ENCODE measurements at places on chromosomes 4 and X.

DNA sequence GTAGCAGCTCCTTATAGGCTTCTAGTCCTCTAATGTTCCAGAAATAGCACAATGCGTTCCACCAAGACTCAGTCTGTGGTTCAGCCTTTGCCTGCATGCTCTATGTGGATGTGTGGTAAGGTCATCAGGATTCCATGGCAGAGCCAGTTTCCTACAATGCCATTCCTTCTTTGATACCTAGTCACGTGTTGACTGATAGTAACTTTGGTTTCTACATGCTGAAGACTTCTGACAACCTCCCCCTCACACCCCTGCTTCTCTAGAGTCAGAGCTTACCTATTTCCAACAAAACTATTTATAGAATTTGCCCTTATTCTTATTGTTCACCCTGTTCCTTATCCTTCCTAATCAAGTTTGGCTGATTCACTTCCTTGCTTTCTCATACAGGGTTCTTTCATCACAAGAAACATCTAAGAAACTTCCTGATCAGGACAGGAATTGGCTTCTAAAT lies 81.1 kb downstream of the CT47B1 start:
- DNase-seq: no peak

DNA sequence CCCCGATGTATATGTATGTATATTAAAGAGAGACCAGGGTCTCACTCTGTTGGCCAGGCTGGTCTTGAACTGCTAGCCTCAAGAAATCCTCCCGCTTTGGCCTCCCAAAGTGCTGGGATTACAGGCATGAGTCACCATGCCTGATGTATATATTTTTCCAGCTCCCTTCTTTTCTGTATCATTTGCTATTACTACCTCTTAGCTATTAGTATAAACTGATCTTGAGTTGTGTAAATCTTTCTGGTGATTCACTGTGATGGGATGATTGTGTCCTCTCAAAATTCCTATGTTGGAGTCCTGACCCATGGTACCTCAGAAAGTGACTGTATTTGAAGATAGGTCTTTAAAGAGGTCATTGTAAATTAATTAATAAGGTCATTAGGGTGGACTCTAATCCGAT lies 53.1 kb downstream of the HPRT1 start:
- DNase-seq: no peak

DNA sequence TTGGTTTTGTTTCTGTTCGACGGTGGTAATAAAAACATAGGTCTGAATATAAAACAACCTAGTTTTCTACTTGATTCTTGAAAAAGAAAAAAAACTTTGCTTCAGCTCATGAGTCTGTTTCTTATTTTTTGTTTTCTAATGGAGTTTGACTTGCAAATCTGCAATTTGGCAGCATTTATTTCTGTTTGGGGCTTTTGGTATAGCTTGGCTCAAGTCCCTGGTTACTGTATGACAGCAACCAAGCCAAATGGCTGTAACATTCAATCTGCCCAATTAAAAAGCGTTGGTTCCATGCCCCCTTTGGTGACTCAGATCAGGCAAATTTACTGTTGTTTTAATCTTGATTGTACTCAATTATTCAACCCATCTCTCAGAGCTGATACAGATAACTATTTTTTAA lies 263.4 kb downstream of the GRIA3 start:
- no peak for DNase-seq

GRCh38 chrX:9515973-9516538 lies 51.2 kb downstream of the TBL1X start:
- no peak for DNase-seq

DNA sequence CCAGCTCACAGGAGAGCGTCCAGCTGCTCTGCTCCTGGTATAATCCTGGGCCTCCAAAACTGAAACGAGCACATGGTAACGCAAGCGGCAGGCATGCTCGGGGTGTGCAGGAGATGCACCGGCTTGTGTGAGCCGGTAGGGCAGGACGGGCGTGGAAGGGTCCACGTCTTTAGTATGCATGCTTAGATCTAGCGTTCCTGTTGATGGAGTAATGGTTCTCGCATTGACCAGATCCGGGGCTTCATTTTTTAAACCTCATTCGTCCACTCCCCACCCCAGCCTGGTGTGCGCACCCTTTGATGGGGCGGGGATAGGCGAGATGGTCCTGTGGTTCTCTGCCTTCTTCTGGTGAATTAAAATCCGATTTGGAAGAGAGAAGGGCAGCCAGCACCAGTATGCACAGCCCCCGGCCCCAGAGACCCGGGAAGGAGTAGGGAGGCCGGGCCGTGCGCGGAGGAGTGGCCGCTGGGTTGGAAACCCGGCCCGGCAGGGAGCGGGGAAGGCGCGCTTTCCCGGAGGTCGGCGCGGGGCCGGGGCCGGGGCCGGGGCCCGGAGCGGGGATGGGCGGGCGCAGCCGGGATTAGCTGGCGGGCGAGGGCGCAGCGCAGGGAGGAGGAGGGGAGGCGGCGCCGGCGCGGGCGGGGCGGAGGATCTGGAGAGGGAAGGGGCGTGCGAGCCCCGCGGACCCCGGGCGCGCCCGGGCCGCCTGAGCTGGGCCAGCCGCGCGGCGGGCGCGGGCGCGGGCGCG lies 39.9 kb downstream of the FAM149A start:
- DNase-seq: no peak

DNA sequence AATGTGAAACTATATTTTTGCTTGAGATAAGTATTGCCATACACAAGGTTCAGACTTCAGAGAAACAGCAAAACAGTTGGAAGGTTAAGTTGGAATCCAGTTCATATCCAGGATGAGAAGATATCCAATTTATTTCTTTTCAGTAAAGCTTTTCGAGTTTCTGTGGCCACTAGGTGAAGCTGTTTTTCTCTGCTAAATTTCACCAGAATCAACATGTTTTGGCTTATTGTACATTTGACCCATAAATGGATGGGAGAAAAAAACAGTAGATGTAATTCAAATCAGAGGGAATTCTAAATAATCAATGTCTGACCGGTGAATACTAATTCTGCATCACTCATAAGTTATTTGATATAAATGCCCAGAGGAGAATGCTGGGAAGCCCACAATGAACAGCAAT lies 9.1 kb upstream of the METTL14 start:
- DNase-seq: no peak

DNA sequence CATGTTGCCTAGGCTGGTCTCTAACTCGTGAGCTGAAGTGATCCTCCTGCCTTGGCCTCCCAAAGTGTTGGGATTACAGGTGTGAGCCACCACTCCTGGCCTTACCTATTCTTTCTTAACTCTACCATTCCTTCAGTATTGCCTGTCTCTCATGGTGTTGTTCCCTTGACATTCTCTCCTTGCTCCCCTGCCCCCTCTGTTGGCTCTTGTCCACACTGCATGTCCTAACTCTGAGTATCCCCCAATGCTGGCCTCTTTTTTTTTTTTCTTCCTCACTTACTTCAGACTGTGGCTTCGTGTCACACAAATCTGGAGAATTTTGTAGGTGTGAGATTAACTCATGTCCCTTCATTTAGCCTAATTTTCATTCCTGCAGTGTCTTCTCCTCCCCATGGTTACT lies 22.9 kb upstream of the FRMPD4 start:
- DNase-seq: no peak

DNA sequence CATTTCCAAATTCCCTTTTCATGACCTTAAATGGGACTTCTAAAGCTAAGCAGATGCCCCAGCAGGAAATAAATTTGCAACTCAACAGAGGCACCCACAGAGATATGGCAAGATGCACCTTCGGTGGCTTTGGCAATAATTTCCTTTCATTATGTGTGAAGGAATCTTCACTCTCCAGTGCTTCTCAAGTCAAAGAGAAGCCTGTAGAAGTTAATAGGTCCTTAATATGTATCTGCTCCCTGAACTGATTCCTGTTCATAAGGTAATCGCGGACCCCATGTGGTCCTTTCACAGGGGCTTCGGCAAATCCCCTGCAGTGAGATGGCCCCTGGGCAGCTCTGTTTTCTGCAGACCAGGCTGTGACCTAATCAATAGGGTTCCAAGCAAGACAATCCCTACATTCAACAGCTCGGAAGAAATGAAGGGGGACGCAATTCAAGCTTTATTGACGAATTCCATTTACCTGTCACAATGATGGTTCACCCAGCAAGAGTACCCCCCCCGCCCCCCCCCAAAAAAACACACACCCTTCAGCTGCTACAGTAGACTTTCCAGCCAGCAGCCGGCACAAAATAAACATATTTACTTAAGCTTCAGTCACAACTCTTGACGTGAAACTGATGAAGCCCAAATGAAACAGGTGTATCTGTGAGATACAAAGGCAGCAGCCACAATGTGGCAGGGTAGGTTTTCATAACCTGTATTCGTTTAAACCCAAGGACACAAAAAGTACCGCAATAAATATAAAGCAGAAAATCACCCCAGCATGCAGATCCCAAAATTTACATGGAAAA lies 35.3 kb downstream of the FAT1 start:
- DNase-seq: no peak

GRCh38 chr4:117773064-117773936 lies 261.0 kb upstream of the NDST3 start:
- no peak for DNase-seq

GRCh38 chr4:5964030-5964429 lies 54.2 kb downstream of the C4orf50 start:
- DNase-seq: no peak

DNA sequence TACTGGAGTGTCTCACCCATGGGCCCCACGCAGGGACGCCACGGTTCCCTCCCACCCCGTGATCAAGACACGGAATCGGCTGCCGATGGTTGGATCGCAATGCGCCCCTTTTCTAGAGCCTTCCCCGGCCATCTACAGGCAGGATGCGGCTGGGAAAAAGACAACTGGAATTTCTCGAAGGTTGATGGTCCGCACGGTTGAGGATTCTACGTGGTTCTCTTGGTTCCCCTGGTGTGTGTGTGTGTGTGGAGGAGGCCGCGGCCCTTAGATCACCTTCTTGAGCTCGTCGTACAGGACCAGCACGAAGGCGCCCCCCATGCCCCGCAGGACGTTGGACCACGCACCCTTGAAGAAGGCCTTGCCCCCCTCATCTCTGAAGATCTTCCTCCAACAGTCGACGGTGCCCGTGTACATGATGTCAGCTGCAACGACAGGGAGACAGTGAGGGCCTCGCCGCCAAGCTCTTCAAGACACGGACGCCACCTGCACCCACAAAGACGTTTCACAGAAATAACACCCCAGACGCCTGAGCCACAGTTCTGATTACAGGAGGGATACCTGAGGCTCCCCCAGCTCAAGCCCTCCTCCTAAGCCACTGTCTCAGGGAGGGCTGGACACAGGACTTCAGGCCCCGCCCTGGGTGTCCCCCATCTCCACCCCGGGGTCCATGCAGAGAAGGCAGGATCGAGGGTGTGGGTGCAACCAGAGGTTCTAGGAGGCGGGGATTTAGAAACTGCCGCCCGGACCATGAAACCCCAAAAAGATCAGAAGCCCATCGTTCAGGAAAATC lies 5.4 kb downstream of the SLC25A6 start:
- DNase-seq: no peak

- DNase-seq: no peak
These were observed 9.3 kb downstream of the CCDC160 start for GRCh38 chrX:134246282-134246681.

DNA sequence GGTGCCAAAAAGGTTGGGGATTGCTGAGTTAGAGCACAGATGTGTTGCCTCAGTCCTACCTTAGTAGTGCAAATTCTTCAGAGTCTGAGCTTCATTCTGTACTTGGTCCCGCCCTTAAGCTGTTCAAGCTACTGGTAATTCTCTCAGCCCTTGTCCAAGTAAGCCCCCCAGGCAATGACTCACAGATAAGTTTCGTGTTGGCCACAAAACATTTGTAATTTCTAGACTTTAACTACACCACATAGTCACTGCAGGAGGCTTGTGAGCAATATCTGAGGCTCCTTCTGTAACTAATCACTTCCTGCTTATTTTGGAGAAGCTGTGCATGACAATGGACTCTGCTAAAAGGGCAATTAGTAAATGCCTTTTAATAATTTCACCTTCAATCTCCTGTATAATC lies 1420.5 kb downstream of the PCDH7 start:
- no peak for DNase-seq

DNA sequence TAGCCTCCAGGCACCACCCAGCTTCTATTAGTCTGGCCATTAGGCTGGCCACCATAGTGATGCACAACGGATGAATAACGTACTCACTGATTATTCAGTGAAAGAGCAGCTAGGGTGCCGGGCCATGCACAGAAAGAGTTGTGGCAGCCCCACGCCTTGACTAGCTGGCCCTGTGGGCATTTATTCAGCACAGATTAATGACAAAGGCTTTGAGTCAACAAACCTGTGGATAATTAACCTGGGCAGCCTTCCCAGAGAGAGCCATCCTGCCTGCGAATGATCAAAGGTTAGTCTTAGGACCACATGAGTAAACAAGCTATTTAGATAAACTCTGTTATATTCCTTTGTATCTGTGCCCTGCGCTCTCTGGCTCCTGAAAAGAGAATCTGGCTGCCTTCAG lies 37.2 kb downstream of the MAP9 start:
- DNase-seq: no peak

DNA sequence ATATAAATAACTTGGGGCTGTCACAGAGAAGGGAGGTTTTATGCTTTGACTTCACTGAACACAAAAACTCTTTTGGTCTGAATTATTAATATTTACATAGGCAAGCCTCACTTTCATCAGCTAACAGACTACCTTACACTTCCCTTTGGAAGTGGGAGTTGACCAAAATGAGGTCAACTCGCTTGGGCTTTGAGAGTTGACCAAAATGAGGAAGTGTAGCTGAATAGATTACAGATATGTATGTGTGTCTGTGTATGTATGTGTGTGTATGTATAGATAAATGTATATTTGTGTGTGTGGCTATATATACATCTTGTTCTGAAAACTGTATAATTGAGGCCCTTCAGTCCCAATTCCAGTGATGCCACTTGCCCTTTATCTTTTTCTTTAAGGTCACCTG lies 113.3 kb upstream of the IL13RA1 start:
- DNase-seq: no peak

DNA sequence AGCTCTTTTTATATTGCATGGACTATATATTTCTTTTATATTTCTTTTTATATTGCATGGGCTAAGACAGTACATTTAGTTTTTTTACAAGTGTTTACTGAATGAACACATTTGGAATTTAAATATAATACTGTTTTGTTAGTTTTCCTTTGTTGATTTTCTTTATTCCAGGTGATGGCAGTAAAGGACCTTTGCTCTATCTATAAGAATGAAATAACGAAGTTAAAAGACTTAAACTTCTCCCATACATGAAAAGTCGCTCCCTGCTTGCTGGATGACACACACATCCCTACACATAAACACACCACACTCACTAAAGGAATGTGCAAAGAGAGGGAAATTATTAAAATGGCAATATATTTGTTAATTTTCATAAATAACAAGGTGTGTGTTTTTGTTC lies 102.5 kb upstream of the ANXA10 start:
- DNase-seq: no peak

- DNase-seq: no peak
These were observed 79.7 kb downstream of the BTC start for GRCh38 chr4:74714611-74715130.
